ENCODE measurements at places on chromosomes 1 and 21. TPM values are rescaled to one million over a fixed set of nuclear protein-coding genes. Genes with fewer than 3 reads are reported as not detected.

- no peak for DNase-seq
Observed at GRCh38 chr1:210684466-210685294, 356.0 kb downstream of the HHAT start.

DNA sequence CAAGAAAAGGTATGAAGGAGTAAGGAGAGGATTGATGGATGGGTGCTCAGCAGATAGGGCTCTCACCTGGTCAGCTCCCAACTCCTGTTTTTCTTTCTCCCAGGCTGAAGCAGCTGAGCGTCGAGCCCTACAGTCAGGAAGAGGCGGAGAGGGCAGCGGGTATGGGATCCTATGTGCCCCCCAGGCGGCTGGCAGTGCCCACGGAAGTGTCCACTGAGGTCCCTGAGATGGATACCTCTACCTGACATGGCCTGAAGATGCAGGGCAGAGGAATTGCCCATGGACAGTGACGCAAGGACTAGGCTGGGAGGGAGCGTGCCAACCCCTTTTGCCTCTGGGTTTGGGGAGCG, 739 bp downstream of the ZNF593 start:
- DNase-seq = no peak

- no peak for DNase-seq
Observed at GRCh38 chr1:208074353-208074752, 163.4 kb upstream of the CD34 start.

GRCh38 chr21:31220575-31220974, 123.5 kb downstream of the TIAM1 start:
- DNase-seq = peak; percentile 73

DNA sequence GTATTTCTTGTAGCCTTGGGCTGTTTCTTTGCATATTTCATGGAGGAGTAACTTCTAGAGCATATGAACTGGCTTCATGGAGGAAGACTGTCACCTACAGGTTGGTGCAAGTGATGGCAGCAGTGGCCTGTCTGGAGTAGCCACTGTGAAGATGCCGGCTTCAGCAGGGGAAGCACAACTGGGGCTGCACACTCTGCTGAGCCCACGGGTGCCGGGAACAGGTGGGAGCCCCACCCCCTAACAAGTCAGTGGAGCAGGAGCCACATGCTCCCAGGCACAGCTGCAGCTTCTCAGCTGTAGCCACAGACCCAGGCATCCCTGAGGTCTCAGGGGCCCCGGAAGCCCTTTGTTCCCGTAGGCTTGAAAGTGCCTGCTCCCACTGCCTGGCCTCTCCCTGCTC, 43.2 kb upstream of the C1orf185 start:
- peak; percentile 44 for DNase-seq

GRCh38 chr1:72282271-72283021, at the start of gene NEGR1:
Gene NEGR1 (minus strand): TSS chr1:72282539.
- peak; percentile 91 for DNase-seq

- no peak for DNase-seq
Observed at GRCh38 chr1:192118881-192119405, 39.3 kb upstream of the RGS18 start.

GRCh38 chr1:179831852-179832699, 45.5 kb downstream of the TOR1AIP2 start:
- DNase-seq = peak; percentile 14

DNA sequence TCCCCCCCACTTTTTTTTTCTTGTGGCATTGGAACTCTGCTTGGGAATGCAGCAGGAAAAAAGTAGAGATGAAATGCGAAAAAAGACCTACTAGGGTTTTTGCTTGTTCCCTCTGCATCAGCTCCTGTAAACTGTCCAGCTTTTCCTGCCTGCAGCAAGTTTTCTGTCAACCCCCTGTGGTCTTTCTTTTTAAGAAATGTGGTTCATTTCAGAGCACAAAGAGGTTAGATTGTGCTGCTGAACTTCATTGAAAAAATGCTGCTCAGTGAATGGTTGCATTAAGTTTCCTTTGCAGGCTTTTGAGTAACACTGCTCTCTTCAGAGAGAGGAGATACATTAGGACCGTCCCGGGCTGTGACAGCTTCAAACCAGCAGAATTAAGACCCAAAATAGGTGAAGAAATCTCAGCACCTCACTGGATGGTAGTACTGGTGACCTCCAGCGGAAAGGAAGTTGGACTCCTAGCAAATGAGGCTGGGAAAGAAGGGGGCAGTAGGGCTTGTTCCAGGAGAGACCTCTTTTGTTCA, 80.7 kb downstream of the NDUFS5 start:
- no peak for DNase-seq

- DNase-seq = peak; percentile 78
Observed at GRCh38 chr1:221667504-221667903, 74.4 kb downstream of the DUSP10 start.

DNA sequence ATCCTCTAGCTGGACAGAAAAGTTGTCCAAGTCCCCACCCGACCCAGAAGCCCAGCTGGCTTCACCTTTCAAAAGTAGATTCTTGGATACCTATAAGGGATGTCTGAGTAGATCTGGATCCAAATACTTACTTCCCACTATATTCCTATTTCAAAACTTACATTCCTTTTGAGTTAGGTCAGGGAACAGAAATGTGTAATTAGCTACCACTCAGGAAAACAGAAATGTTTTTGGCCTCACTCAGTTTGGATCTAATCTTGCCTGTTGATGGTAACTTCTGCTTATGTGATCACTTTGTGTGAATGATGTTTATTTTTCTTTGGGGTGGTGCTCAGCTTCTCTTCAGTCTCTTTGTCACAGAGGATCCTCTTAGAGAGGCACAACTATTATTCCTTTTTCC, 814.4 kb upstream of the RGS18 start:
- peak; percentile 2 for DNase-seq

VWA5B1 gene
- total RNA-seq = not detected

RAB13 gene
- total RNA-seq = 308 TPM

SPATA45 gene
- not detected for total RNA-seq

RGS13 gene
- not detected for total RNA-seq

All from fibroblast of the aortic adventitia (primary cell).